Cardiac septum (tissue), 1 donor: ENCODE measurements at places on chromosomes 11 and 22. TPM values are rescaled to one million over a fixed set of nuclear protein-coding genes. Genes with fewer than 3 reads are reported as not detected.
A peak's percentile ranks its signal among the peaks of the same experiment; 100 is the strongest.

DNA sequence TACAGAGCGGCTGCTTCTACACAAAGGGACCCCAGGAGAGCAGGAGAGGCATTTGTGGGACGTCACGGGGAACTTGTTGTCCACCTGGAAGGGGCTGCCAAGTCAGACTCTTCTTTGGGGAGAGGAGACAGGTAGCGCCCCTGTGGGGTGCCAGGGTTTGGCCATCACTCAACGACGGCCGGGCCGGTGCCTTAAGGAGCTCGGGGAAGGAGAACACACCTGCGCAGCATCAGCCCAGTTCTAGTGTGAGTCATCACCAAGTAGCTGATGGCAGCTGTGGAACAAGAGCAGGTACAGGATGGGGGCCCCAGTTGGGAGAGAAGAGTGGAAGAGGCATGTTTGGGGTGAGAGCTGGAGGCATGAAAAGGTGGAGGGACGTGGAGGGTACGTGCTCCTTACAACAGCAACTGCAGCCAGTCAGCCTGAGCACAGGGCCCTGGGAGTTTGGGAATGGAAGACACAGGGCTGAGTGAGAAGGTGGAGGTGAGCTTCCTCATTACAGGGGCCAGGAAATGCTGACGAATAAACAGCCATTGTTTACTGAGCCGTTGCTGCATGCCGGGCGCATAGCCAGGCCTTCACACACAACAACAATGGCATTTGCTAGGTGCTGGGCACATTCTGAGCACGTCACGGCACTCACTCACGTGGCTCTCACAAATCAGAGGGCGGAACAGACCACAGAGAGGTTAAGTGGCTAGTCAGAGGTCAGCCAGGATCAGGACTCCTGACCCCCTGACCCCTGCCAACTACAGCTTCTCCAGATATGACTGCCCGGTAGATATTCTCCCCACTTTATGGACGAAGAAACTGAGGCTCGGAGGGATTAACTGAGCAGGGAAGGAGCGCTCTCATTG lies 29.1 kb upstream of the TP53I11 start:
- DNase-seq = no peak

DNA sequence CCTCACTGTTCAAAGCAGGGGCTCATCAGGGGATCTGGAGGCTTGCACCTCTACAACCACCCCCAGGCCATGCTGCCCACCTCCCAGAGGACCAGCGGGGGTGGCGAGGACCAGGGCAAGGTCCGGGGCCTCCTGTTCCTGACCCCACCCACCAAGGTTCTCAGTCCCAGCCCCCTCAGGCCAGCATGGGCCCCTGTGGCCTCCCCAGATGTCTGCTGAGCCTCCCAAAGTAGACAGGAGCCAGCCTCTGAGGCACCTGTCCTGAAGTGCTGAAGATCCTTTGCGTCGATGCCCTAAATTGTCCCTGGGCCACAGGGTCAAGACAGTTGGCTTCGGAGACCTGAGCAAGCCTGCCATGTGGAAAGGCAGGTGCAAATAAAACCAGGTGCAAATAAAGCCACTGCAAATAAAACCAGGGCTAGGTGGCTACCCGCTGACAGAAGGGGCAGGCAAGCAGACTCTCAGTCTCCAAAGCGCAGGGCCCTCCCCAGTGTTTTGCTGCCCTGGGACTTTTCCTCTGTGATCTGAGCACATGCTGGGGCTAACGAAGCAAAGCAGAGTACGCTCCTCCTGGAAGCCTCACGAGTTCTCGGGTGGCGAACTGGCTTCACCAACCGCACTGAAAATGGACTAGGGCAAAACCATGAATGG lies 22.4 kb upstream of the ARFGAP3 start:
- no peak for DNase-seq

- no peak for DNase-seq
Measured at GRCh38 chr11:47093541-47093940, 83.1 kb downstream of the ARFGAP2 start.

- no peak for DNase-seq
Measured at GRCh38 chr11:28738549-28738948, 630.4 kb downstream of the METTL15 start.

- DNase-seq = peak; percentile 59
Measured at GRCh38 chr11:8034604-8035190, 46.3 kb upstream of the TUB start.

- DNase-seq = no peak
Measured at GRCh38 chr22:19622061-19622441, 92.3 kb upstream of the SEPTIN5 start.

GRCh38 chr11:11293798-11294550 lies 59.1 kb downstream of the CSNK2A3 start:
- DNase-seq = peak; percentile 38

GRCh38 chr11:1292644-1293618 lies 16.5 kb downstream of the TOLLIP start:
- DNase-seq = peak; percentile 56

Gene FOSL1
- 2.0 TPM for total RNA-seq

GRCh38 chr22:44206330-44206645 lies 25.6 kb downstream of the PARVG start:
- DNase-seq = no peak

Gene UBASH3B
- total RNA-seq = 4.2 TPM

Gene FAM181B
- 0.27 TPM for total RNA-seq

Gene GALNT18
- 23.2 TPM for total RNA-seq

DNA sequence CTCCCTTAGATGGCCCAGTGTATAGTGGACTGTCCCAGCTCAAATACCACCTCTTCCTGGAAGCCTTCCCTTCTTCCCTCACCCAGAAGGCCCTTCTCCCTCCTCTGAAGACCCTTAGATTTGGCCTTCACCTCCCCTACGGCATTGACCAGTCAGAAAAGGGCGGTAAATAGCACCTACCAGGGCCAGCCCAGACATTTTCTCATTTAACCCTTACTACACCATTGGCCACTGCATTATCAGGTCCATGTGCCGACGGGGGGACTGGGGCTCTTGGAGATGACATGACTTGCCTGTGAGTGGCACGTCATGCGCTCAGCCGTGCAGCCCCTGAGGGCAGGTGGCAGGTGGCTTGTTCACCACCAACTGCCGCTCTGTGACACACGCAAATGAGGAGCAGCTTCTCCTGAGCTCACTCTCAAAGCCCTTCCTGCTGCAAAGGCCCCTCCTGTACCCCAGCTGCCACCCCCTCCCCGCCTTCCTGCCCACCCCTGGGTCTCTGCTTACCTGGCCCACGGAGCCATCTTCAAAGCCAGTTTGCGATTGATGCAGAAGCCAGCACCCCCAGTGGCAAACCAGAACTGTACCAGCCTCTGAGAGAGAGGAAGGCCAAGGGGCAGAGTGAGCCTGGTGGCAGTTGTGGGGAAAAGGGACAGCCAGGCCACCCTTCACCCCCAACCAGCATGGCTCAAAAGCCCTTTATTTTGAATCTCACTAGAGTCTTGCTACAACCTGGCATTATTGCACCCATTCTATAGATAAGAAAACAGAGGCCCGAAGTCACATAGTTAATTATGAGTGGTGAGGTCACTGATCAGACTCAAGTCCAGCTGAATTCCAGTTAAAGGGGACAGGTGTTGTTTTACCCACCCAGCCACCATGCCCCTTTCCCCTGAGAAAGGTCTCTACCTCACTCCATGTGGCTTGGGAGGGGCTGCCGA lies 9.5 kb downstream of the MFNG start:
- no peak for DNase-seq

- DNase-seq = peak; percentile 85
Measured at GRCh38 chr11:109946322-109946846, 146.8 kb upstream of the ZC3H12C start.

Gene OR52A5
- total RNA-seq = not detected

Gene GUCY1A2
- total RNA-seq = 11.0 TPM

- DNase-seq = no peak
Measured at GRCh38 chr11:87325490-87325872, 287.7 kb downstream of the TMEM135 start.

- DNase-seq = no peak
Measured at GRCh38 chr11:105611572-105612441, 1.9 kb downstream of the GRIA4 start.

DNA sequence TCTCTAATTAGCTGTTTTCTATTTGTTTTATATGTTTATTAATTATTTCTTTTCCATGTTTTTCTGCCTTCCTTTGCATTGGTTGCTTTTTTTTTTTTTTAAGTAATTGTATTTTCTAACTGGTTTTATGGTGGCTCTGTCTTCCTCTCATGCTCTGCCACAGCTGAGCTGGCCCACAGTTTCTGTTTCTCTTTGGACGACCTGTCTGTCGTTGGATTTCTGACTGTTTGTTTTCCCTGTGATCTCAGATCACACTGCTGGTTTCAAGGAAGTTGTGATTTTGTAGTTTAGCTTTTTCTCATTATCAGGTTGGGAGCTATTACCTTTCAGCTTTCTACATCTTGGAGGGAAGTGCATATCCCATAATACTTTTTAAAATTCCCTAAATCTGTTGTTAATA lies 15.9 kb upstream of the OR6M1 start:
- DNase-seq = no peak

DNA sequence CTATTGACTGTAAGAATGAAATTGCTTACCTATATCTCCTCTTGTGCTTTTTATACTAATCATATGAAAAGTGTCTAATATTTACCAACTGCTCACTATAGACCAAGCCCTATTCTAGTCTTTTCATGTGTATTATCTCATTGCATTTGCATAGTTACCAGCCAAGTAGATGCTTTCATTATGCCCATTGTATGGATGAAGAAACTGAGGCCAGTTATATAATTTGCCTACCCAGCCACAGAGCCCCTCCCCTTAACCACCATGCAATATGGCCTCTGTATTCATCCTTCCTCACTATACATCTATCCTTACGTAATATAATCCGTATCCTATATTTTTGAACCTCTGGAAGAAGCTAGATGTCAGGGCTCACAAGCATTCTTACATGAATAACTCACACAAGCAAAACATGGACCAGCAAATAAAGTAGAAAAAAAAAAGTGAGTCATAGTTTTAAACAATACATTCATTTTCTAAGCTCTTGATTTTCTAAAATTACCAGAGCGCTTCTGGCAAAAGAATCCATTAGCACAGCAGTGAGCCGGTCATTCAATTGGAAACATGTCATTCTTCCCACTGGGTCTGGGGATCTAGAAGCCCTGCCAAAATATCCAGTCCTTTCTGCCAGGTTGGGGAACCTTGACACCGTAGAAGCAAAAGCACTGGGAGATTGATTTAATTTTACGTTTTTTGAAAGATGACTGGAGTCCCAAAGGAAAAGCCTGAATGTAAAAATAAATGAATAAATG lies 80.0 kb downstream of the C11orf91 start:
- DNase-seq = no peak

Gene FOXR1
- total RNA-seq = not detected

DNA sequence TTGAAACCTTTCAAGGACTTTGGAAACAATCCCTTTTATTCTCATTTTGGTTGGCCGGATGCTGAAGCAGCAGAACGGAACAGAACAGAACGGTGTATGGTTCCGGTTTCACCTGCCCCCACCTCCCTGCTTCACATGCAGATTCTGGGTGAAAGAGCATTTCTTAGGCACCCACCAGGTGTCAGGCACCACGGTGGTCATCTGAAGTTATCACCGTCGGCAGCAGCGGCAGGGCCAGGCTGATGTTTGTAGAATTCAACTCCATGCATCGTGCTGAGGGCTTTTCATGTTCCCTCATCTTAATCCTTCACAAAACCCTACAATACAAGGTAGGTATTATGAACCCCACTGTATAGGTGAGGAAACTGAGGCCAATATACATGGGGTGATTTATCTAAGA lies 13.6 kb upstream of the PHF21B start:
- no peak for DNase-seq

DNA sequence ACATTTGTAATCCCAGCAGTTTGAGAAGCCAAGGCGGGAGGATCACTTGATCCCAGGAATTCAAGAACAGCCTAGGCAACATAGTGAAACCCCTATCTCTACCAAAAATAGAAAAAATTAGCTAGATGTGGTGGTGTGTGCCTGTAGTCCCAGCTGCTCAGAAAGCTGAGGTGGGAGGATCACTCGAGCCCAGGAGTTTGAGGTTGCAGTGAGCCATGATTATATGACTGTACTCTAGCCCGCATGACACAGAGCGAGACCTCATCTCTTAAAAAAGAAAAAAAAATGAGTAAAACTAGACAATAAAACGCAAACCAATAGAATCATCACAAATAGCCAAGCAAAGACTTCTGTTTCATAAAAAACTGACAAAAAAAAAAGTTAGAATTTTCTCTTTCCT lies 21.8 kb downstream of the NUCB2 start:
- DNase-seq = no peak

DNA sequence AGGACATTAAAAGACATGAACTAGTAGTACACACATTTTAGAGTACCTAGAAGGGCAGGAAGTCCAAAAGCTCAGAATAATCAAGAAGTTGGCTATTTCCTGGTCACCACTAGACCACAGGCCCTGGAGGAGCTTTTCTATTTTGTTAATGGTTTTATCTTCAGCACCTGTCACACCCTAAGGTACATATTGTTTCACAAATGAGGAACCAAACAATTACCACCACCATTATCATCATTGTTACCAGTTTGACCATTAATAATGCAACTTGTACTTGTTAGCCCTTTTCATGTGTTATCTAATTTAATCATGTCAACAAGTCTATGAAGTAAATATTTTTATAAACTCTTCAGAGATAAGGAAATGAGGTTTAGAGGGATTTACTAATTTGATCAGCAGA lies 4.9 kb downstream of the MRPL48 start:
- no peak for DNase-seq

- DNase-seq = no peak
Measured at GRCh38 chr11:120563703-120564572, 52.4 kb downstream of the GRIK4 start.
